HS-27A (cell line): ENCODE measurements at places on chromosomes 3 and 15.
A peak's percentile ranks its signal among the peaks of the same experiment; 100 is the strongest.

GRCh38 chr3:37729119-37729518 lies 132.6 kb upstream of the CTDSPL start:
- DNase-seq = no peak

- DNase-seq = no peak
These were observed 4.9 kb downstream of the HACD3 start for GRCh38 chr15:65535192-65535591.

DNA sequence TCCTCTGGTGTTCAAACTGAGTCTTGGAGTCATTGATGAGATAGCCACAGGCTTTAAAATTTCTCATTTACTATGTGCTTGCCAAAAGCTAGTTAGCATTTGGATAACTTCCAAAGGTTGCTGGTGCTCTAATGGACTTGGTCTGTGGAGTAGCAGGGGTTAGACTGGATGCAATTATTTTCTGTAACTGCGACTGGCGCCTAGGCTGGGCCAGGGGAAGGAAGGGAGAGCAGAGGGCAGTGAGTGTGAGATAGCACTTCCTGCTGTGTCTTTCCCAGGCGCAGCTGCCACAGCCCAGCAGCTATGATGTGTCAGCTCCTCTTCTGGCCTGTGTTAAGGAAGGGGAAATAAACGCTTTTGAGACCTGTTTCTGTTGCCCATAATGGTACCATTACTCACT lies 98.6 kb downstream of the MYRIP start:
- no peak for DNase-seq

- DNase-seq = no peak
These were observed 339.7 kb downstream of the NLGN1 start for GRCh38 chr3:173737167-173737808.

GRCh38 chr3:94336046-94336753 lies 273.3 kb downstream of the NSUN3 start:
- DNase-seq = peak; percentile 48

DNA sequence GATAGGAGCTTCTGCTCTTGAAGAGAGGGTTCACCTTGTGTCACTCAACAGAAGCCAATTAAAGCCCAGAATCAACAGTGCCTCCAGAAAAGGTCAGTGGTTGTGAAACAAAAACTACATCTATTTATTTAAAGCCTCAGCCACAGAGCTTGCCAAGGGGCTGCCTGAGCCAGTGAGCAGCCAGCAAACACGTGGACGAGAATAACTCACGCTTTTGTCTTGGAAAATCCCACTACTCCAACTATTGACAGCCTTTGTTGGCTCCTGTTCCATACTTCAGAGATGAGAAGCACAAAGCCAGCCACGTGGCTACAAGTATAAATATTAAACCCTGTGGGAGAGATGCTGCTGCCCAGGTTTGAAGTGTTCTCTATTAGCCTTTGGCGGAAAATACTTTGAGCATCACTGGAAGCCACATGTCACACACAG lies 10.3 kb downstream of the GPR156 start:
- DNase-seq = no peak

GRCh38 chr15:80832686-80833085 lies 53.5 kb downstream of the CEMIP start:
- no peak for DNase-seq

- peak; percentile 73 for DNase-seq
These were observed 5.8 kb upstream of the TOPAZ1 start for GRCh38 chr3:44235604-44236484.

DNA sequence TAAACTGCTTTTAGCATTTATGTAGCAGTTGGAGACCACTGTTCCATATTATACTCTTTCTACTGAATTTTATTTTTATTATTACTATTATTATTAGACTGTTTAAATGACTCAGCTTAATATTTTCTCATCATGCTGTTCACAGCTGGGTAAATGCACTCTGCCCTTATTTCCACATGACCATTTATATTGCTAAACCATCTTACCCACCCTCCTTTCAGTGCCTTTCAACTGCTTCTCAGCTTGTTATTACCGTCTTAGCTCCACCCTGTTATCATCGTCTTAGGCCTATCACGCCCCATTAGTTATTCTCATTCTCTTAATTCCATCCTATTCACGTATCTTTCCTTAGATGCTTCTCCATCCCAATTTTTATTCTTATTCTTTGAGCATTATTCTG lies 212.6 kb downstream of the GAP43 start:
- DNase-seq = no peak

GRCh38 chr3:22161315-22161714 lies 410.3 kb upstream of the ZNF385D start:
- DNase-seq = no peak

GRCh38 chr3:125150525-125151441 lies 61.8 kb downstream of the SLC12A8 start:
- DNase-seq = no peak

GRCh38 chr3:46897829-46898320 lies 20.4 kb downstream of the PTH1R start:
- no peak for DNase-seq

GRCh38 chr3:10320320-10320677 lies 613 bp downstream of the SEC13 start:
- DNase-seq = no peak

DNA sequence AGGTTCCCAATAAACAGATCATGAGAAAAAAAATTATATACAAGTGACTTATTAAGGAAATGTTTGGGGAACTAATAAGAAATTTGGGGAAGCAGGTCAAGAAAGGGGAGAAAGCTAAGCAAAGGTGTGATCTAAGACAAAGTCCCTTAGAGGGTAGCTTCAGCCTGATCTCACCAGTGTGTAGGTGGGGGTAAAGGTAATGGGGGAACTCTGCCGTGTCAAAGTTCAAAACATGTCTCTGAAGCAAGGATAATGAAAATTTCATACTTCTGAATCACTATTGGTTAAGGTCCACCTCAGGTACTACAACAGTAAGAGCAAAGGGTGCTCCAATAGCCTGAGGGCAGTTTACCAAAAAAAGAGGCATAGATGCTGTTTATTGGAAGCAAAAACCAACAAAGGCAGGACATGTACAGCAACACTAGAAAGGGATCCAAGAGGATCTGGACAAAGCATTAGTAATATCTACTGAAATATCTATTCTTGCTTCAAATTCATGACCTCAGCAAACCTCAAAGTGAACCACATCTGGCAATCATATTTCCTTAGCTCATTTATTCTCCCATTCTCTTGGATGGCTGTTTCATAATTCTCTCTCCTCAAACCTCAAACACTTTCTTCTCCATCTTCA lies 6.9 kb downstream of the ACAD11 start:
- DNase-seq = no peak

DNA sequence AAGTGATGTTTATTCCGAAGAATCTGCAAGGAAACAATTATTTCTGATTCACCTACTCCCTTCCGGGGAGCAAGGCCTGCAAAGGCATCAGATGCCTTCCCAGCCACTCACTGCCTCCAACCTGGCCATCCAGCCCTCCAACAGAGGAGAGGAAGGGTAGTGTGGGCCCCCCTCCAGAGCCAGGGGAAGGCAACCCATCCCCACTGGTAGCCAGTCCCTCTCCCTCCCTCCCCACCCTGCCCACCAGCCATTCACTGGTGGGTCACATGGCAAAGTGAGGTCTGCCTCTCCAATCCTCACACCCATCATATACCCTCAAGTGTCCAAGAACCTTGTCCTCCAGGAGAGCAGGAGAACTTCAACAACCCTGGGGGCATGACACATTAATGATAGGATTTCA lies 2.4 kb upstream of the VIPR1 start:
- no peak for DNase-seq

DNA sequence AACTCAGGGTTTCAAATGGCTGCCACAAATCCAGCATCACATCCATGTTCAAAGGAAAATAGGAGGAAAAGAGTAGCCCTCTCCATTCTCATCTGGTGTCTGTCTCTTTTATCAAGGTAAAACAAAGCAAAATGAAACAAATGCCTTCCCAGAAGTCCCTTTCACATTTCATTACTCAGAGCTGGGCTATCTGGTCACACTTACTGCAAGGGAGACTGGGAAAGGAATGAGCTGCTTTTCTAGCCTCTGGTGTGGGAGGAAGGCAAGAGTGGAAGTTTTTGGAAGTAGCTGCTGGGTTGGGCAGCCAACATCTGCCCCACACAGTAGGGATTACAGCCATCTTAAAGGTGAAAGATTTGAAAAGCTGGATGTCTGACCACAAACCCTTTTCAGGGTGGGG lies 51.8 kb downstream of the KLF15 start:
- DNase-seq = no peak

DNA sequence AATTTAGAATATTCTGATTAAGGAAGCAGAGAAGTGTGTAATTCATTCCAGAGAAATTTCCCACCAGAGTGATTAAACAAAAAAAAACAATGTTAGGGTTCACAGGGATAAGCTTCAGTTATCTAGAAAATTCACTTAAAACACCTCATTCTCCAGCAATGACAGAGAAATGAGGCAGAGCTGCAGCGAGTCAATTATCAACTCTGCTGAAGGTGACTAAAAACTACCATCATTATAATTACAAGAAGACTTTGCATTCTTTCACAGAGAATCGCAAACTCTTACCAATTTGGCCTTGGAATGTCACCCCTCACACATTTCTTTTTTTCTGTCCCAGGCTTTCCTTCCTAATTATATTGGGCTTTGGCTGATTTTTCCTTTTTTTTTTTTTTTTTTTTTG lies 117.1 kb downstream of the RAB11A start:
- no peak for DNase-seq

DNA sequence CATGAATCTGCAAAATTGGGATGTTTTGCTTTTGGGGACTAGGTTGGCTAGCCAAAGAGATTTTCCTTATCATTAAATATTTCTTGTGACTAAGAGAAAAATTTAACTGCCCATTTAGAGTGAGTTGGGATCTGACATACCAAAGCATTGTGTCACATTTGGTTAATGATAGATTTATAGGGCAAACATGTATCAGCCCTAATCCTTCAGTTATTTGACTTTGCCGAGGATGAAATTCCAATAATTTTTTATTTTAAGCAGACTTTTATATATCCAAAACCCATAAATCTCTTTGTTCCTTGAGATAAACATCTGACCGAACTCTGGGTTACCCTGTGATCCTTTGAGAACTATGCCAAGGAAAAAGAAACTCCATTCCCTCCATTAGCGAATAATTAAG lies 218.9 kb downstream of the CDIN1 start:
- DNase-seq = peak; percentile 90

- DNase-seq = no peak
These were observed 805.4 kb upstream of the ALCAM start for GRCh38 chr3:104561324-104561723.
